ENCODE measurements at places on chromosomes 11 and 22.
A peak's percentile ranks its signal among the peaks of the same experiment; 100 is the strongest.

DNA sequence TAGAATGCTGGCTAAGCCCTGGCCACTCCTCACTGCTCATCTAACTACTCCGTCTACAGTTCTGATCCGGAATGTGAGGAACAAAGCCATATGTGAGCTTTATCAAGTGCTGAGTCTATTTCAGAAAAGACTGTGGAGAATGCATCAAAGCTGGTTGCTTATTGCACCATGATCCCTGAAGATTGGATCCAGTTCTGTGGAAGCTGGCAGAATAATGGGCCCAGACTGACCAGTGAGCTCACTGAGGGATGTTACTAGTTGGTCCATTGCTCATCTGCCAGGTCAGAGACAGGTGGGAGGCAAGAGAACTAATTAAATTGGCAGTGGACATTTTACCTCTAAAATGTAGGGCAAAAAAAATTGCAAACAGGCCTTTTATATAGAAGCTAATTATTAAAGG lies 681.3 kb downstream of the NTM start:
- no peak for DNase-seq

- no peak for DNase-seq
Measured at GRCh38 chr22:48881326-48881980, 946.2 kb downstream of the BRD1 start.

DNA sequence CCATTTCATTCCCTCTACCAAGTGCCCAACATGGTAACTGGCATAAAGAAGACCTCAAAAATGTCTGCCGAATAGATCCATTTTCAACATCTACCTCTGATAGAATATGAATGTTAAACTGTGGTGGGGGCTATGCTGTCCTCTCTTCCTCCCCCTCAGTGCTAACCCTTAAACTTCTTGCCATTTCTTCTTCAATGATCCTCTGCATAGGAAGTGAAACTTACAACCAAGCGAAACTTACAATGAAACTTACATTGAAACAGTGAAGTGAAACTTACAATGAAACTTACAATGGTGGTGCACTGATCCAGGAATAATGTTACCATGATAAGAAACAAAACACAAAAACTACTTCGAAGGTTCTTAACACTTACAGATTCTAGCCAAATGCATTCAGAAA lies 4.7 kb downstream of the RTCB start:
- DNase-seq = no peak

GRCh38 chr11:47573321-47573720 lies 5.4 kb downstream of the KBTBD4 start:
- DNase-seq = no peak

- no peak for DNase-seq
Measured at GRCh38 chr11:129853518-129854231, 38.0 kb downstream of the TMEM45B start.

- DNase-seq = peak; percentile 51
Measured at GRCh38 chr11:68312117-68312779, at the start of gene LRP5. LRP5 (plus strand) TSS chr11:68312591; CDS start chr11:68312715, 124 bp downstream.

GRCh38 chr11:119195680-119196079 lies 10.4 kb downstream of the NHERF4 start:
- peak; percentile 49 for DNase-seq

GRCh38 chr11:68077617-68078582 lies 39.1 kb downstream of the TCIRG1 start:
- no peak for DNase-seq

DNA sequence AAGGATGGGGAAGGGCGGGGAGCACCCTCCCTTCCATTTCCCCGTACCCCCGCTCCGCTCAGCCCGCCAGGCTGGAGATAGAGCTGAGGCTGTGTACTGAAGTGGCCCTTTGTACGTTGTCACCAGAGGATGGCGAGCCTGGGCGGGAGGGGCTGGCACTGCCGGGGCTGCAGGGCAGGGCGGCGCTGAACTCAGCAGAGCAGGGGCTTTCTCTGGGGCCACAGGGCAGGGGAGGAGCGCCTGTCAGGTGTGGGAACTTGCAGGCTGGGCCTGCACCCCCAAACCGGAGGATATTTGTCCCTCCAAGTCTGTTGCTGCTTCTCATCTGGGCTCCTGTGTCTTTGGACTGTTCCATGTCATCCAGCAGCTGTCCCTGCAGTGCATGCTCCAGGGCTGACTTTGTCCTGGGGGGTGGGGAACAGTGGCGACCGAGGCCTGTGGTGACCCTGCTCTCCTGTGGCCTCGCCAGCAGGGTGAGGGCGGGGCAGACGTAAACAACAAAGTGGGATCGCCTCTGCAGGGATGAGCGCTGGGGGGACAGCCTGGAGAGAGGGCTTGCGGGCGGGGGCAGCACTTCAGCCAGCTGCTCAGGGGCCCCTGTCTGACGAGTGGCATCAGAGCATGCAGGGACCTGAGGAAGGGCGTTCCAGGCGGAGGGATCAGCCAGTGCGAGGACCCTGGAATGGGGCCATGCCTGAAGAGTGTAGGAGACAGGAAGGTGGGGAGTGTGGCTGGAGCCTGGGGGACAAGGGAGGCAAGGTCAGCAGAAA lies 13.1 kb downstream of the MGAT3 start:
- no peak for DNase-seq

- DNase-seq = peak; percentile 83
Measured at GRCh38 chr11:20367313-20367948, 3.9 kb downstream of the HTATIP2 start.

- DNase-seq = peak; percentile 42
Measured at GRCh38 chr22:37951305-37951704, 2.1 kb downstream of the C22orf23 start.

- DNase-seq = no peak
Measured at GRCh38 chr11:80694385-80694784, 1253.6 kb upstream of the TENM4 start.

GRCh38 chr11:37666960-37667359 lies 1068.9 kb upstream of the RAG2 start:
- no peak for DNase-seq

DNA sequence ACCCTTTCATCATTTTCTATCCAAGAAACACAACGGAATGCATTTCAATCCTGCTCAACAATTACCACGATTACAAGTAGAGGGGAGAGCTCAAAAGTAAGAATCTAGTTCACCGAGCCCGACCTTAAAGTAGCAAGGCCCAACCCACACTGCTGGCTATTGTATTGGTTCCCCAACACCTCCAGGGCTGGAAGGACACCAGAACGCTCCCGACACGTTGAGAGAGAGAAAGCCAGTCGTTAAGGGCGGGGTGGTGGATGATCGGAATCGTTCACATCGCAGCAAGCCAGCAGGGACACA lies 690 bp downstream of the CKAP5 start:
- no peak for DNase-seq

DNA sequence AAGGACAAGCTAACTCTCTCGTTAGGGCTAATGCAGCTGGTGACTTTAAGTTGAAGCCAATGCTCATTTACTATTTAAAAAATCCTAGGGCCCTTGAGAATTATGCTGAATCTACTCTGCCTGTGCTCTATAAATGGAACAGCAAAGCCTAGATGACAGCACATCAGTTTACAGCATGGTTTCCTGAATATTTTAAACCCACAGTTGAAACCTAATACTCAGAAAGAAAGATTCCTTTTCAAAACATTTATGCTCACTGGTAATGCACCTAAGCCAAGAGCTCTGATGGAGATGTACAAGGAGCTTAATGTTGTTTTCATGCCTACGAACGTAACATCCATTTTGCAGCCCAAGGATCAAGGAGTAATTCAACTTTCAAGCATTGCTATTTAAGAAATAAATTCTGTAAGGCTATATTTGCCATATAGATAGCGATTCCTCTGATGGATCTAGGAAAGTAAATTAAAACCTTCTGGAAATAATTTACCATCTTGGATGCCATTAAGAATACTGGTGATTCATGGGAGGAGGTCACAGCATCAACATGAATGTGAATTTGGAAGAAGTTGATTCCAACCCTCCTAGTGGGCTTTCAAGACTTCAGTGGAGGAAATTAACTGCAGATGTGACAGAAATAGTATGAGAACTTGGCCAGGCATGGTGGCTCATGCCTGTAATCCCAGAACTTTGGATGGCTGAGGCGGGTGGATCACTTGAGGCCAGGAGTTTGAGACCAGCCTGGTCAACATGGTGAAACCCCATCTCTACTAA lies 14.5 kb downstream of the XNDC1N start:
- DNase-seq = peak; percentile 92

DNA sequence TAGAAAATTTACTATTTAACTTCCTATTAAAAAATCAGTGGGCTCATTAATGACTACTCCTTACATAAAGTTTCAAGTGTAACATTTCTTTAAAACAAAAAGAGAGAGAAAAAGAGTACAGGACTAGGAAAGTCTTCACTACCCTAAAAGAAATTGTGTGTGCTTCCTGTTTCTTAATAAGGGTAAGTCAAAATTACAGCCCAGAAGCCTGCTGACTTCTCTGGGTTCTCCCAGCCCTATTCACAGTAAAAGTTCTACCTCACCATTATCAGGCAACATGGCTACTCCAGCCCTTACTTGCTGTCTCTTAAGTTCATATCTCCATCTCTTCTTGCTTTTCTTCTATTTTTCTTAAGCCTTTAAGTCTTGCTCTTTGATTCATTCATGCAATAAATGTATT lies 20.3 kb upstream of the ZC3H12C start:
- no peak for DNase-seq

- no peak for DNase-seq
Measured at GRCh38 chr11:129710423-129710822, 105.2 kb upstream of the TMEM45B start.

- DNase-seq = no peak
Measured at GRCh38 chr11:81388326-81388725, 1345.3 kb downstream of the FAM181B start.

DNA sequence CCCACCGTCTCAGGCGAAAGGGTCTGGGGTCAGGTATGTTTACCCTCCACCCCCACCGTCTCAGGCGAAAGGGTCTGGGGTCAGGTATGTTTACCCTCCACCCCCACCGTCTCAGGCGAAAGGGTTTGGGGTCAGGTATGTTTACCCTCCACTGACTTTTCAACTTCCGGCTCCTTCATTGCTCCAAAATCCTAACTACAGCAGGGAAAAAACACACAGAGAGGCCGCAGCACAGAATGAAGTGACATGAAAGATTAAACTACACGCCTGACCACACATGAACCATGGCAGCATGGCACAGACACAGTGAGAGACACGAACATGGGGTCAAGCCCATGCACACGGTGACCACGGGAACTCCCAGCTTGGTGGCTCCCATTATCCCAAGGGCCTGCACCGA lies 634.9 kb upstream of the B3GAT1 start:
- no peak for DNase-seq

DNA sequence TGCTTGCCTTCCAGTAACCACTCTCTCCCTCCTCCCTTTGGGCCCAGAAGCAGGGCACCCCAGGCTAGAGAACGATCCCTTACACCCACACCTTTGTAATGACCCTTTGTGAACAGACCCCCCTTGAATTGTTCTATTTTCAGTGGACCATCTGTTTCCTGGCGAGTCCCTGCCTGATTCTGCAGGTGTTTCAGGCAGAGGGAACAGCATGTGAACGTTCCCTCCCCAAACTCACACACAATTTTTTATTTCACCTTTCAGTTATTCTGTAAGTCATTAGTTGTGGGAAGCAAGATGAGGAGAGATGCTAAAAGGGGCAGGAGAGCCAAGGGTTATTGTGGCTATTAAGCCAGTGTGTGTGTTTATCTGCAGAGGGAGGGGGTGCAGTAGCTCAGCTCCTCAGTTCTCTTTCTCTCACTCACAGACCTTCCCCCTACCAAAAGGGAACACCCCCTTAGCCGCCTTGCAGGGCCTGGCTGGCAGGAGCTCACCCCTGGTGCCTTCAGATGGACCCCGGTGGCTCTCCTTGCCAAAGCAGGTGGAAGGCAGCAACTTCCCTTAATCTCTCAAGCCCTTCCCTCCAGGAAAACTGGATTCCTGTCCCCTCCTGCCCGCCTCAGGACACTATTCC lies 64.8 kb upstream of the SPON1 start:
- DNase-seq = no peak

DNA sequence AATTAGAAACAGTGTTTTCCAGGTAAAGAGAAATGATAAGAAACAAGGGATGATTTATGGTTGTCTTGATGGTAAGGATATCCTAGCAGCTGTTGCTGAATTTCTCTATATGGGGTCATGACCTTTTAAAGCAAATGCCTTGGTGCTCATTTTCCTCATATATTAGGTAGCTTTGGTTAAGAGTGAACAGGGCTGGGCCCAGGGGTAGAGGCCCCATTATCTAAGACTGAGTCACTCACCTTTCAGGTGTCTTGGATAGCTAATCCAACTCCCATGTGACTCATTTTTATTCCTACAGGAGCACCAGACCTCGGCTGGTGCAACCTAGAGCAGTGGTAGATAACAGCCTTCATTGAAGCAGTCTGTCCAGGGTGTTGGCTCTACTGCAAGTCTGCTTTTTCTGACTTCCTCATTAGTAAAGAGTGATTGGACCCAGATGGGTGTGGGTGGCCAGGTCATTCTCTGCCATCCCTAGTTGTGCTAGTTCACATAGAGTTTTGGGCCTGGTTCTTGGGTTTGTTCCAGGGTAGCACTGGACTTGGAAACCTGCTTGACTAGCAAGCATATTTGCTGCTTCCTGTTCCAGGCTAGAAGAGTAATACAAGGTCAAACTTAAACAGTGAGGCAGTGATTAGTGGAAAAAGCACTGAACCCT lies 37.4 kb downstream of the CTNND1 start:
- no peak for DNase-seq

DNA sequence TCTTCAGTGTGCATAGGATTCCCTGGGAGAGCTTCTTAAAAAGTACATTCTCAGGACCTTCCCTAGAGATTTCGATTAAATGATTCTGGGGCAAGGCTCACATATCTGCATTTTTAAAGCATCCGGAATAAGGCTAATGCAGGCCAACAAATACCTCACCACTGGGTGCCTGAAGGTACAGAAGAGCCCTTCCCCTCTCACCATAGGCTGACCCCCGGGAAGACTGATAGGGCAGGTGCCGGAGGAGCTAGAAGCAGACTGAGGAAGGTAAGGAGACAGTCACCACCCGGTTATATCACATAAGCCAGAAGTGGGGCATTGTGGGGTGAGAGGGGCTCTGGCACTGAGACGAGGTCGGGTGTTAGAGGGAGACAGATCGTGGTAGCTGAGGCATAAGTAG lies 1059.3 kb downstream of the NTM start:
- DNase-seq = no peak

- peak; percentile 78 for DNase-seq
Measured at GRCh38 chr11:76152086-76152681, 54.1 kb downstream of the WNT11 start.

DNA sequence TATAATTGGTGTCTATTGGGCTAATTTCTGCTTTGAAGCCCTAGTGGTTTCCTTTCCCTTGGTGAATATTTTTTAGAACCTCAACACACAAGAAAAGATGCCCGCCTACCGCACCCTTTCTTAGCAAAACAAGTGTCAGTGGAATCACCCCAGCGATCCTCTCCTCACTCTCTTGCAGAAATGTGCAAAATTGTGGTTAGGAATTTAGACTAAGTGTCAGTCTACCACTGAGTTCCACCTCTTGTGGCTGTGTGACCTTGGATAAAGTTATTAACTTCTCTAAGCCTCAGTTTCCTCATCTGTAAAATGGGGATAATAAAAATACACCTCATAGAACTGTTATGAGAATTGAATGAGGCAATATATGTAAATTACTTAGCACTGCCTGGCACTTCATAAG lies 5.3 kb upstream of the JAML start:
- no peak for DNase-seq

GRCh38 chr22:33605221-33605620 lies 315.1 kb downstream of the LARGE1 start:
- peak; percentile 59 for DNase-seq

- DNase-seq = no peak
Measured at GRCh38 chr11:69889400-69890318, 70.4 kb upstream of the FGF3 start.

Measured in fibroblast of skin of scalp (primary cell).